ENCODE measurements at places on chromosomes 7 and 10. TPM values are rescaled to one million over a fixed set of nuclear protein-coding genes. Genes with fewer than 3 reads are reported as not detected.

EPHB6 gene
- 9.6 TPM for total RNA-seq

DNA sequence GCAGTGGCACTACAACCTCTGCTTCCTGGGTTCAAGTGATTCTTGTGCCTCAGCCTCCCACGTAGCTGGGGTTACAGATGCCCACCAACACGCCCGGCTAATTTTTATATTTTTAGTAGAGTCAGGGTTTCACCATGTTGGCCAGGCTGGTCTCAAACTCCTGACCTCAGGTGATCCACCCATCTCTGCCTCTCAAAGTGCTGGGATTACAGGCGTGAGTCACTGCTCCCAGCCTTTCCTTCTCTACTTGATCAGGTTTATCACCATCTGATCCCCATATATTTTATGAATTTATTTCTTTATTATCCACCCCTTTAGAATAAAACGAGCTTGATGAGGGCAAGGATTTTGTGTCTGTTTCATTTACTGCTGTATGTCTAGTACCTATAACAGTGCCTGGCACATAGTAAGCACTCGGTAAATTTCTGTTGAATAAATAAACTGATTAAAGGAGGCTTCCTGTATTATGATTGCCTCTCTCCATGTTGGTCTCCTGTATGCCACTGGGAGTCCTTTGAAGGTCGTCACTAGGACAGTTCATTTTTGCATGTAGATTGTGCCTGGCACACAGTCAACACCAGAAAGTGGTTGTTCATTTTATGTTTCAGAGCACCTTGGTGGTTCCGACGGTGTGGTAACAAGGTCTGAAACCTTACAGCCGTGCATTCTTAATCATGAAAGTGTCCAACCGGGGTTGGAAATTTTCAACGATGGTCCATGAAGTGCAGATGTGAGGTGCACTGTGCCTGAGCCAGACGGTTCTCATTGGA, 9.6 kb upstream of the EIF3A start:
- DNase-seq = no peak

- DNase-seq = no peak
Measured at GRCh38 chr10:31808258-31809218, 120.1 kb downstream of the ARHGAP12 start.

DNA sequence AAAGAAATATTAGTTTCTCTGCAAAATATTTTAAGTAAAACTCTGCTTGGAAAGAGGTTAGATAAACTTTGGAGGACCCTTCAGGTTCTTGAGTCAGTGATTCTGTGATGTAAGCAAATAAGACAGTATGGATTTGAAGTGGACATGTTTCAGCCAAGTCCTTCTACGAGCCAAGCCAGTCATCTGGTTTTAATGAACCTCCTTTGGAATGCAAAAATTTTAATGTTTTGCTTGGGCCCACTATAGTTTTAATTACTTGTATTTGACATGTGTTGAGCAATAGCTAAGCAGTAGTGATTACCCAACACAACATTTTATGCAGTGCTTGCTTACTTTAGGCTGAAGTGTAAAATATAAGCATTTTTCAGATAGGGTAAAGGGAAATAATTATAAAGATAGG, 296.3 kb upstream of the SEMA3D start:
- DNase-seq = peak; percentile 81

SORCS1 gene
- total RNA-seq = 0.58 TPM

DNA sequence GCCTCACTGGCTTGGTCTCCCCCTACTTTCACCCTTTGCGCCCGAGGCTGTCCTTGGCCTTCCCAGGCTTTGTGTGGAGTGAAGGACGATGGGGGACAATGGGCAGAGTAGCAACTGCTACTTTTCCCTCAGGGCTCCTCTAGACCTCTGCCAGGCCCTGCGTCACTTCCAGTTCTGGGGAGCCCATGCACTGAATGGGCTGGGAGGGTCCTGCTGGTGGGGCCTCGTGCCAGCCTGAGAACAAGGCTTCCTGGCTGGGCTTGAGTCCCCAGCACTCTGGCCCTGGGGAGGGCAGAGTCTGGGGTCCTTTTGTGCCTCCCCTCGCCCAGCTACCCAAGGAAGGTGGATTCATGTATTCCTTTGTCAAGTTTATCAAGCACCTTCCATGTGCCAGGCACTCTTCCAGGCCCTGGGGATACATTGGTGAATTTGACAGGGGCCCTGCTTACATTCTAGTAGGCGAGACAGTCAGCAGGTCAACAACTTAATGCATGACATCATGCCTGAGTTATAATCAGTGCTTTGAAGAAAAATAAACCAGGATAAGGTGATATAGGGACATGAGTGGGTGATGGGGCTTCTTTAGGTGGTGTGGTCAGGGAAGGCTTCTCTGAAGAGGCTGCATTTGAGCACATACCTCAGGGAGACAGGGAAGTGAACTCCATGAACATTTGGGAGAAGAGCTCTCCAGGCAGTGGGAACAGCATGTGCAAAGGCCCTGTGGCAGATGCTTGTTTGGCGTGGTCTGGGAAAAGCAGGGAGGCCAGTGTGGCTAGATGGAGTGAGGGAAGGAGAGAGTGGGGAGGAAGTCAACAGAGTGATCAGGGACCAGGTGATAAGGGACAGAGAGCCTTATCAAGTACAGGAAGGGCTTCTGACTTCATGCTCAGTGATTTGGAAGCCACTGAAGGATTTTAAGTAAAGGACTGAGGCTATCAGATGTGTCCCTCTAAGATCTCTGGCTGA, 14.1 kb downstream of the ZMIZ1 start:
- no peak for DNase-seq

DNA sequence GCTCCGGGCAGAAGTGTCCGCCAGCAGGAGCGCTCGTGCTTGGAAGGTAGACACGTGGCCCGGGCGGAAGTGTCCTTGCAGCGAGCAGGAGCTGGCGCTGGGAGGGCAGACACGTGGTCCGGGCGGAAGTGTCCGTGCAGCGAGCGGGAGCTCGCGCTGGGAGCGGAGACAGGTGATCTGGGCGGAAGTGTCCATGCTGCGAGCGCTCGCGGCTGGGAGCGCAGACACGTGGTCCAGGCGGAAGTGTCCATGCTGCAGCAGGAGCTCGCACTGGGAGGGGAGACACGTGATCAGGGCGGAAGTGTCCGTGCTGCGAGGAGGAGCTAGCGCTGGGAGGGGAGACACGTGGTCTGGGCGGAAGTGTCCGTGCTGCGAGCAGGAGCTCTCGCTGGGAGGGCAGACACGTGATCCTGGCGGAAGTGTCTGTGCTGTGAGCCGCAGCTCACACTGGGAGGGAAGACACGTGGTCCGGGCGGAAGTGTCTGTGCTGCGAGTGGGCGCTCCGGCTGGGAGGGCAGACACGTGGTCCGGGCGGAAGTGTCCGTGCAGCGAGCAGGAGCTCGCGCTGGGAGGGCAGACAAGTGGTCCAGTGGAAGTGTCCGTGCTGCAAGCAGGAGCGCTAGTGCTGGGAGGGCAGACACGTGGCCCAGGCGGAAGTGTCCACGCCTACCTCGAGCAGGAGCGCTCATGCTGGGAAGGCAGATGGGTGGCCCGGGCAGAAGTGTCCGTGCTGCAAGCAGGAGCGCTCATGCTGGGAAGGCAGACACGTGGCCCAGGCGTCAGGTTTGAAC, 41.1 kb upstream of the PRKAR1B start:
- DNase-seq = no peak

DNA sequence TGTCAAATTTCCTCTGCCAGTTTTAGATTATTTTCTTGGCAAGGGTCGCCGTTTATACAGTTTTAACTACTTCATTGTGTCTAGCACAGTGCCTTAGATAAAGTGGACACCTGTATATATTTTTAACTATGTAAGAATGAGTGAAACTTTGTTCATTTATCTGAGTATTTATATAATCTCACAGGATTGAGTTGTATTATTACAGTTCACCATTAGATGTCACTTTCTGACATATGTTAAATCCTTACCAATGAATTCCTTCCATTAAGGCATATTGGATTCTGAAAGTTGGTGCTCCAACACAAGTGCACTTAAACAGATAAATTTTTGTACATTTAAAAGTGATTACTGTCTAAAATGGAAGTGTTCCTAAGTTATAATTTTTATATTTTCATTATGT, 43.0 kb downstream of the ZMYND11 start:
- no peak for DNase-seq

WDR86 gene
- total RNA-seq = 6.2 TPM

KEL gene
- total RNA-seq = not detected

BMI1 gene
- total RNA-seq = 50.9 TPM

- DNase-seq = no peak
Measured at GRCh38 chr7:98329791-98330373, 48.4 kb downstream of the BRI3 start.

- DNase-seq = no peak
Measured at GRCh38 chr7:70356787-70357328, 758.6 kb downstream of the AUTS2 start.

DNA sequence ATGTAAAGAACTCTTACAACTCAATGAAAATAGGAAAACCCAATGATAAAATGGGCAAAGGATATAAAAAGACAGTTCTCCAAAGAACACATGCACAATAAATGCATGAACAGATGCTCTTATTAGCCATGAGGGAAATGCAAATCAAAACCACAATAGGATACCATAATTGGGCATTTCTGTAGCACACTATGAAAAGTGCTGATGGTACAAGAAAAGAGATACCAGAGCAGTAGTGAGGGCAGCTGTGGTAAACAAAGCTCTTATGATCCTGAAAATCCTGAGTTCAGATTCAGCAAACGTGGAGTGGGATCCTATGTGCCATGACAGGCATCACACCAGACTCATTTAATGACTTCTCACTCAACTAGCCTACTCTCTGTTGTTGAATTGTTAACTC, 96.7 kb upstream of the SLC25A13 start:
- no peak for DNase-seq

- DNase-seq = peak; percentile 4
Measured at GRCh38 chr7:114711241-114711640, 210.7 kb upstream of the MDFIC start.

HOXA9 gene
- total RNA-seq = not detected

GRCh38 chr10:86666538-86666937, 1.8 kb upstream of the LDB3 start:
- no peak for DNase-seq

DNA sequence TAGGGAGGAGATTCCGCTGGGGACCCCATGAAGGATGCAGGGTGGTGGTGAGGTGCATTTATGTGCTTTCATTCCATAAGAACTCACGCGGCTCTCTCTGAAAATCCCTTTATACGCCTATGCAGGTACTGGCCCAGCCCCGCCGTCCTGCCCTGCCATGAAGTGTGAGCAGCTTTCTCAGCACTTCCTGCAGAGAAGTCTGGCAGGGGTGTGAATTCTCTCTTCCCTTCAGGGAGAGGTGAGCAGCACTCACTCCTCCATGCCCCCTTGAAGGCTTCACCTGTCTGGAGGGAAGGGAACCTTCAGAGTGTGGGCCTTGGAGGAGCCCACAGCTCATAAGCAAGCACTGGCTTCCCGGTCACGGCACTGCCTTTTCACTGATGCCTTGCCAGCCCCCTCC, 34.0 kb downstream of the PPP2R2D start:
- peak; percentile 20 for DNase-seq

SUV39H2 gene
- total RNA-seq = 5.9 TPM

TRIM56 gene
- 41.1 TPM for total RNA-seq

- no peak for DNase-seq
Measured at GRCh38 chr10:4541292-4541691, 284.7 kb upstream of the AKR1E2 start.

DNA sequence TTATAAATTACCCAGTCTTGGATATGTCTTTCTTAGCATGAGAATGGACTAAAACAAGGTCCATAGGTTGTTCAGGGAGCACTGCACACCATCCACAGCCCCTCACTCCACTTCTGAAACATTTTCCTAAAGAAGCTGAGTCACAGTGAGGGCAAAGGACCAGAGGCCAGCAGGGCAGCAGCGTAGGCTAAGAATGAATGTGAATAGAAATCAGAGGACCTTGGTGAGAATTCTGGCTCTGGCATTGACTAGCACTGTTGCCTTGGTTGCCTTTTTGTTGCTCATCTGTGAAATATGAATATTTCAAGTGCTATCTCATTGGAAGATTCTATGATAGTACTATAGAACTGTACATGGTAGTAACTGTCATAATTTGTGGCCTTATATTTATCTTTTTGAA, 41.7 kb upstream of the TOMM7 start:
- DNase-seq = no peak

DNA sequence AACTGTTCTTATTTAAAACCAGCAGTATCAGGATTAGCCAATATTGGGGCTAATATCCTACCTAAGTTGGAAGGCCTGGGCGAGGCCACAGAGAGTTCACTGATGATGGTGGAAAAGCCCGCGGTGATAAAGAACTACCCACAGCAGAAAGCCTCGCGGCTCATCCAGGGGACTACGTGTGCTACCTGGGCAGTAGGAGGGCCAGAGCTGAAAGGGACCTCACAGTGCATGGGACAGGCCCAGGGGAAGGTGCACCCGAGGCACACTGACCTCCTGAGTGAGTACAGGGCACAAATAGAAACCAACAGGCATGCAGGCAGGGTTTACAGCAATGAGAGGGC, 1.4 kb downstream of the WDR86 start:
- no peak for DNase-seq

GRCh38 chr7:45163692-45164052, 6.1 kb downstream of the RAMP3 start:
- DNase-seq = no peak

- peak; percentile 12 for DNase-seq
Measured at GRCh38 chr10:25786161-25786560, 147.9 kb upstream of the MYO3A start.

SLC29A3 gene
- 23.7 TPM for total RNA-seq

- DNase-seq = no peak
Measured at GRCh38 chr10:14588084-14588937, 186.4 kb downstream of the FAM107B start.

- no peak for DNase-seq
Measured at GRCh38 chr10:126196281-126196680, 192.0 kb downstream of the ADAM12 start.

- no peak for DNase-seq
Measured at GRCh38 chr10:110241841-110242240, 34.4 kb downstream of the MXI1 start.

DNA sequence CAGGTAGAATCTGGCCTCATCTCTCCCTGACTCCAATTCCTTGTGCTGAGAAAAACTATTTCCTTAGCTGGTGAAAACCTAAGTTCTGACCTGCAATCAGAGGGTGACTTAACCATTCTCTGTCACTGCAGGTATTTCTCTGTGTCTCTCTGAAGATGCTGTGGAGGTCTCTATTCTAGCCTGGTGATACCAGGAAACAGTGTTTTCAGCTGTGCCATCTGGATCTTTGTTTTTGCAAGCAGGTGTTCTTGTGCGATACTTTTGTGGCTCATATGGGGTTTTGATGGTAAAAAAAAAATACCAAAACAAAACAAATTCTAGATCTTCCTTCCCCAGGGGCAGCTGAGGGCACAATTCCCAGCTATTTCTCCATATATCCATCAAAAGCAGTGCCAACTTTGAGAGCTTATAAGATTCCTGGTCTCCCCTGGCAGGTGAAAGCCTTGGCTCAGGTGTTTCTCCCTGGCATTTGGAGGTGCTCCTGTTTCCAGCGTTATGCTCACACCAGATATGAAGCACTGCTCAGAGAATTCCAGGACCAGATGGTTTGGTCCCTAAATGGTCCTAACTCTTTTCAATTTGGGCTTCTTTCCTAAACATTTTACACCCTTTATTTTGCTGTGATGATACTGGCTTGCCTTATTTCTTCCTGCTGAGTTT, 9.9 kb upstream of the NPVF start:
- no peak for DNase-seq

CCDC172 gene
- not detected for total RNA-seq

Measured in stomach (tissue), 19 donors.